CD4-positive, alpha-beta T cell treated with Interleukin-6 for 4 hours (primary cell): ENCODE measurements at places on chromosomes 6 and 20.
A peak's percentile ranks its signal among the peaks of the same experiment; 100 is the strongest.

DNA sequence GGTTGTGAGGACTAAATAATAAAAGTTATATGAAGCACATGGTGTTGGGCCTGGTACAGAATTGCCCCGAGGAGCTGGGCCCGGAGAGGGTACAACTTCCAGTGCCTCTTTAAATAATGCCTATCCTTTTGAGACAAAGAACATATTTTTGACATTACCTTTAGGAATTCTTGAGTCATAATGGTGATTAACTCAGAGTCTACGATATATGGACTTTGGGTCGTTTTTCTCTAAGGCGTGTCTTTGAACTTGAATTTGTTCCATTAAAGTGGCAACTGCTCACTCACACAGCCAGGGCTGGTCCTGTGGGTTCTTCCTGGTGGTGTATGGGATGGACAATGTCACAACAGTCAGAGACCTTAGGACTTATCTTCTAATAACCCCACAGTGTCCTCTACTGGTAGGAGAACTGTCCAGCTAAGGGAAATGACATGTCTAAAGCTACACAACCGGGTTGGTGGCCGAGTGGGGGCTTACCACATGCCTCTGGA, 106.5 kb downstream of the CDC5L start:
- no peak for DNase-seq

DNA sequence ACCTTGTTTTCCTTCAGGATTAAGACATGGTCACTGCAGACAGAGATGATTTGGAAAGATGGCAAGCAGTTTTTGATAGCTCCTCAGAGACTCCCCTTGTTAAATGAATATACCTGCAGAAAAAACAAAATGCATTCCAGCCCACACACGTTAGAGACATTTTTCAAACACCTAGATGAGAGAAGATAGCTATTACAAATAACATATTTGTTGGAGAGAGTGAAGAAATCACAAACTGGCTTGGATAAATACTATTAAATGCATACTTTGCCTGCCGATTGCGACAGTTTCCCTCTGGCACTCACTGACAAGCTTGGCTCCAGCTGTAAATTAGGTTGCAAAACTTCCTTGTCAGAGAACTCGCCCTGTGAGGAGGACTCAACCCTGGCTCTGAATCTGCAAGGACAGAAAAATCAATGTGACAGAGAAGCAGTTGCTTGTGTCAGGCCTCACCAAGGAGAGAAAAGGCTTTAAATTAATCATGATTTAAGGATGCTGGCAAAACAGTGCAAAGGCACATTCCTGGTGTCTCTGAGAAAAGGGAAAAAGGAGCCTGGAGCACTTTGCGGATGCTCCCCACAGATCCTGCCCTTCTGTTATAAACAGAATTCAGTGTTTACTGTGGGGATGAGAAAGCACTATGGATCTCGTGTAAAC, 423.7 kb upstream of the MARCKS start:
- no peak for DNase-seq

DNA sequence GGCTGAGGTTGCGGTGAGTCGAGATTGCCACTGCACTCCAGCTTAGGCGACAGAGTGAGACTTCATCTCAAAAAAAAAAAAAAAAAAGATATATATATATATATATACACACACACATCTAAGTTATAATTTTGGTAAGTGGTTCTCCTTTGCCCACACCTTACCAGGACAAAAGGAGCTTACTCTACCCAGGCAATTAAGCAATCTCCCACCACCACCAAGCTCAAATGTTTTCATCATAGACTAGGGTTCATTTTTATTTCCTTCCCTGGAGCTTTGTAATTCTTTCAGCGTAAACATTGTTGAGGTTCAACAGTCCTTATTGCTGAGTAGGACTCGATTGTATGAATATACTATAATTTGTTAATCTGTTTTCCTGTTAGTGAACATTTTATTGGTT, 23.5 kb downstream of the AMD1 start:
- no peak for DNase-seq

GRCh38 chr6:159106627-159107241, 61.9 kb upstream of the TAGAP start:
- DNase-seq, result peak; percentile 88

DNA sequence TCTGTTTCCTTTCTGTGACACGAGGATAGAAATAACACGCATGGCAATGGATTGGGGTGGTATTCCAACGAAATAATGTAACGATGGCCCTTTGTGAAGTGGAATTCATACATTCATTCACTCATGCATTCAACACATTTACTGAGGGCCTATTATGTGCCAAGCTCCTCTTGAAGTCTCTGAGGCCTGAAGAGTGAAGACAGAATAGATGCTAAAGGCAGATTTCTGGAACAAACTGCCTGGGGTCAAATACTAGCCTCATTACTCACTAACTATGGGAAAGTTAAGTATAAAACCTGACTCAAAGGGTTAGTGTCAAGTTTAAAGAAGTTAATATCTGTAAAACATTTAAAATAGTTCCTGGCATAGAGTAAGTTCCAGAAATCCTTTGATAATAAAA, 279.6 kb upstream of the SULF2 start:
- no peak for DNase-seq

- no peak for DNase-seq
These were observed 9.2 kb downstream of the FOXA2 start for GRCh38 chr20:22575087-22575721.

DNA sequence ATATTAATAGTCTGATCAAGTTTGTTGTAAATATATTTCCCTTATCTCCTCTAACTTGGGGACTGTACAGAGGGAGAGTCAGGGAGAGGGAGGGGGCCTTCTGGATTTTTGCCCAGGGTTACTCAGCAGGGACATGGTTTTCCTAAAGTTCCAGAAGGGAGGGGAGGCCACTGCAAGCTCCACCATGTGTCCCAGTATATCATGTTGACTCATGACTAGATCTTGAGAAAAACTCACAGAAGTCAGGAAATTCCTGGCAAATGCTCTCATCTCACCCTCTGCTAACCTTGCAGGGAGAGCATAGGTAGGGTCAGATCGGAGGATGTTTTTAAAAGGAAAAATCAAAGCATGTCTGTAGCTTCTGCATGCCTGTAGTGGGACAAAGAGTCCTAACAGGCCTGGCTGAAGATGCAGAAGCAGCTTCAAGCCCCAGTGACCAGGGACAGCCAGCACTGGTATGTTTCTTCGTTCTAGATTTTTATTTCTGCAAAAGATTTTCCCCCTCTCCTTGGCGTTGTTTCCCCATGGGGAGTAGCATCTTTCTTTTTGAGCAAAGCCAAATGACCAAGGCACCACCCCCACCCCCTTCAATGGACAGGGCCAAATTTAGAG, 272.9 kb upstream of the SUPT3H start:
- DNase-seq, result no peak

GRCh38 chr6:43723737-43724295, 36.2 kb upstream of the MRPS18A start:
- peak; percentile 74 for DNase-seq

DNA sequence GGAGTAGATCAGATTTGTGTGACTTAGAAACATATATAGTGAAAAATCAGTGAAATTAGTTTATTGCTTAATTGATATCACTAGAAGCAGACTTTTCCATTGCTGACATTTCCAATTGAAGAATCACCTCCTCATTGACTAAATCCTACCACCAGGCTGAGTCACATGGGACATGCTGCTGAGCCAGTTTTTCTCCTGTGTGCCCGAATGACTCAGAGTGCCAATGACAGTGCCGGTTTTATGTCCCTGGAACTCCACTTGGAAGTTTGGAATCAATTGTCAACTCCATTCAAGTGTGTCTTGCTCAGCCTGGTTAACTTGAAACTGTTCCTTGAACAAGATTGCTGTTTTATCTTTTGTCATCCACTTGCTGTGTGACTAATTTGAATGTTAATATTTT, 316.1 kb upstream of the PRDM1 start:
- no peak for DNase-seq

DNA sequence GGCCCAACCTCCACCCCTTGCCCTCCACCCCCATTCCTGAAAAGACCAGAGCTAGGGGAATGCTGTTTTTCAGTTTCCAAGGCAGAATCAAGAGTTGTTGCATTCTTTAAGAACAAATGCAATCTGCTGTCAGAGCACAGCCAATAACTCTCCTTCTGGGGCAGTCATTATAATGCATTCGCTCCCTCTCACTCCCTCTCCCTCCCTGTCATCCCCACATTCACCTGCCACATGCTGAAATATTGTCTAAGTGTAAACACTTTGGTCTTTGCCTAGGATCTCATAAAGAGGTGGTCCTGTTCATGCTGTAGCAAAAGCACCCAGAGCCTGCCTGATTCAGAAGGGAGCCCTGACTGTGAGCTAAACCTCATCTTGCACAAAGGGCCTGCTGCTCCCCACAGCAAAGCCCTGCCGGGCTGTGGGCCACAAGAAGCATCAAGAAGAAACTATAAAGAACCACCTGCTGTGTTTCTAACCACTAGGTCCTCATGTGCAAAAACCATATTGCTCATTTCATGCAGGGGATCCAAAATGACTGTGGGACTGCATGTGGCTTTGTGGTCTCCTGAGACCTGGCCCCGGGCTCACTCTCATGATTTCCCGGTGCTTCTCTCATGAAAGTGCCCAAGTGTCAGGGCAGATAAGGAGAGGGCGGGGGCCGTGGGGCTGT, 85.6 kb downstream of the GPR6 start:
- DNase-seq, result no peak

DNA sequence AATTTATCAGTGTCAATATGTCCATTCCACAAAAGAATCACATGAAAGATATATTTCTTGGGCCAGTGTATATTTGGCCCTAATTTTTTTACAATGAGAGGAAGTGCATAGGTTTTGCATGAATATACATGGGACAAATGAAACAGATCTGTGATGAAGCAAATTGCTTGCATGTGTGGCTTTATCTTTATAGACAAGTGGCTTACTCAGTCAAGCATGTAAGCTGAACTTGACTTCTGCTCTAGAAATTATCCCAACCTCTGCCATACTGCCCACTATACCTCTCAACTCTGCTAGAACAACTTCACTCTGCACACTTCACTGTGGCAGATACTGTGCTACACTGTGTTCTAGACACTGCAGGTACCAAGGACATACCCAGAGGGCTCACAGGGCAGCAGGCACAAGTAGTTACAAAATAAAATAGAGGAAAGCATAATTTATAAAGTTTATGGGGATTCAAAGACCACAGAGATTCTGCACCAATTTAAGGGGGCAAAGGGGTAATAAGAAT, 349.2 kb upstream of the HSF2 start:
- DNase-seq, result no peak

- DNase-seq, result no peak
These were observed 10.5 kb upstream of the SRXN1 start for GRCh38 chr20:663315-664090.

DNA sequence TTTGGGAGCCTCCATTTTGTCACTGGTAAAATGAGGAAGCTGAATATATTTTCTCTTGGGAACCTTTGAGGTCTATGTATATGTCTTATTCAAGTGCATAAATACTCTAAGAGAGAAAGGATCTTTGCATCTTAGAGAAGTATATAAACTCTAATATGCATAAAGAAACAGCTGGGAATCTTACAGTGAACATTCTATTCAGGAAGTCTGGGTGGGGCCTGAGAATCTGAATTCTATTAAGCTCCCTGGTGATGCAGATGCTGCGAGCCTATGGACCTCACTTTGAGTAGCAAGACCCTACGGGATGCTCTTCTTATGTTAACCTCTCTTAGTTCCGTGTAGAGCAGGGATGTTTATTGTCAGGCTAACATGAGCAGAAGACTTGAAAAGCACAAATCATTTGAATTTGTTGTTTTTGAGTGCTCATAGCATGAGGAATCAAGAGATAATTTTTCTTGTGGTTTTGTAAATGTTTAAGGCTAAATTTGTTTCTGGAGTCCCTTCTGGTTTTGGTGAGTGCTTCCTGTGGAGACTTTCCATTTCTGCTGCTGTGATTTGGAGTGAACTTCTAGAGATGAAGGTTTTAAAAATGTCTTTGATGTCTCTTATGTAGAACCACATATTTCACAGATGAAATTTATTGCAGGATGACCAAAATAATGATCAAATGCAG, 281.2 kb upstream of the JAG1 start:
- DNase-seq, result no peak
